H1 (cell line): ENCODE measurements at places on chromosomes 7 and 10. TPM values are rescaled to one million over a fixed set of nuclear protein-coding genes. Genes with fewer than 3 reads are reported as not detected.

The CLCN1 gene
- total RNA-seq = 0.33 and 0.41 TPM in 2 replicates

- H3K36me3 ChIP-seq = no peaks in the 10 kb centered on the region
- no peaks in the 10 kb centered on the region for H3K27me3 ChIP-seq
- no peaks in the 10 kb centered on the region; the same call in 1 of the 2 replicates for H3K4me1 ChIP-seq
Observed at GRCh38 chr7:3432911-3433310, 131.9 kb downstream of the SDK1 start.

DNA sequence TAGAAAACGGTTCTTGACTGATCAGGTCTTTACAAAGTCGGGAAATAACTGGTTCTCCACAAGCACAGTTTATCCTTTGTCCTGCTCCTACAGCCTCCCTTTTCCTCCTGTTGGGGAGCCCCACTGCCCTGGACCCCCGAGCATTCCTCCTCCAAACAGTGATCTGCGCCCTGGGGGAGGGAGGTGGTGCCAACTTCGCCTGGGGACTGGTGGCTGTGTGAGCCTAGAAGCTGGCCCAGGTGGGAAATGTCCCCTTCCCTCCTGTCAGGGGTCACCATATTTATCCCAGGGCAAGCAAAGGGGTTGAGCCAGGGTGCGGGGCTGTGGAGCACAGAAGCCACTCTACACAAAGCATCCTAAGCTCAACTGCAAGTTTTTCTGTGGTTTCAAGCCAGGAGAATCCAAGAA is 5.2 kb downstream of the HMX3 start:
- H3K27ac ChIP-seq = no peak overlapping the region
- peaks cover 100% of the 10 kb centered on the region for H3K27me3 ChIP-seq
- H3K4me1 ChIP-seq = peaks cover 8% of the 10 kb centered on the region
- H3K4me3 ChIP-seq = no peak overlapping the region
- H3K36me3 ChIP-seq = no peaks in the 10 kb centered on the region; the same call in 1 of the 2 replicates

DNA sequence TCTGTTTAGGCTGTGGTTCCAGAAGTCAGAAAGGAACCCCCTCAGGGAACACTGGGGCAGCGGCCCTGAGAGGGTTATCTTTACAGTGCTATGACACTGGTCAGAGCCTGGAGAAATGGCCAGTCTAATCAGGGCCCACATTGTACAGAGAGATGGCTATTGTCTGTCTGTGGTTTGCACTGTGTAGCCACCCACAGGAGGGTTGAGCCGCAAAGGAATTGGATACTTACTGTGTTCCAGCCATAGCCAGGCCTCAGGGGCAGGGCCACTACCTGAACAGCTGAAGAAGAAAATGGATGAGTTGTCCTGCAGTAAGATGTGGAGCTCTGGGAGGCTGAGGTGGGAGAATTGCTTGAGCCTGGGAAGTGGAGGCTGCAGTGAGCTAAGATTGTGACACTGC is 47.5 kb upstream of the PODXL start:
- no peaks in the 10 kb centered on the region for H3K27me3 ChIP-seq
- peak overlapping the region; percentile 96 for H3K27ac ChIP-seq
- no peak overlapping the region for H3K4me3 ChIP-seq
- no peaks in the 10 kb centered on the region for H3K36me3 ChIP-seq
- DNase-seq = no peak

GRCh38 chr7:46145412-46145811 is 224.3 kb upstream of the IGFBP3 start:
- no peak for DNase-seq
- H3K4me1 ChIP-seq = peaks cover 4% of the 10 kb centered on the region; the same call in 1 of the 2 replicates
- no peaks in the 10 kb centered on the region for H3K36me3 ChIP-seq

DNA sequence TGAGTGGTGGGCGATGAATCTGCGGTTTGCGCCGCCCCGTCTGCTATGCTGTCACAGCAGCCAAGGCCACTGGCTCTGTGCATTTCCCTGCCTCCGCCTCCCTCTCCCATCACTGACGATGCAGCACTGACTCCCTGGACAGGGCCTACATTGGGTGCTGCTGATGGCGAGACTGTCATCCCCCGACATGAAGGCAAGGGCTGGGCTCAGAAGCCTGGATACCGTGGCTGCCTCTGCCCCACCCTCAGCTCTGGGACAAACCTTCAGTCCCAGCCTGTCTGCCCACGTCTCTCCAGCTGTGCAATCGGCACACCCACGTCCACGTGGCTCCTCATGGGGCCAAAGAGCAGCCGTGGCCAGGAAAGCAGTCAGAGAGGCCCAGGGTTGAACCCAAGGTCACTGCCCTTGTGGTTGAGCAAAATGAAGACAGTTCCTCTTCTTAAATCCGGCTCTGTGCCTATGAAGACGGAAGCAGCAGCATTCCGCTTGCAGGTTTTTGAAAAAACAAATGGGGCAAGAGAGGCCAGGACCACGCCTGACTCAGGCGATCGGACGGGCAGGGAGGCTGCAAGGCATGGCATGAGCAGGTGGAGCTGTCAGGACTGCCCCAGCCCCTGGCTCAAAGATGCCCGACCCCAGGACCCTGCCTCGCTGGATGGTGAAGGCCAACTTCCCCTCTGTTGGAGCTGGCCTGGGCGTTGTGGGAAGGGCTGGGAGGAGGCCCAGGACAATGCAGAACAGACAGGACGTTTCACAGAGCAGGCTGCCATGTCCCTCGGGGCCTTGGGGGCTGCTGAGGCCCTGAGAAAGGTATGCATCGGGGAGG is 517.5 kb downstream of the DNAJB6 start:
- H3K36me3 ChIP-seq = no peaks in the 10 kb centered on the region
- H3K27me3 ChIP-seq = no peaks in the 10 kb centered on the region
- H3K27ac ChIP-seq = no peak overlapping the region
- peaks cover 4% of the 10 kb centered on the region for H3K4me1 ChIP-seq

- H3K36me3 ChIP-seq = no peaks in the 10 kb centered on the region
- H3K27me3 ChIP-seq = no peaks in the 10 kb centered on the region
- no peaks in the 10 kb centered on the region for H3K4me1 ChIP-seq
- no peak overlapping the region for H3K4me3 ChIP-seq
- DNase-seq = no peak
Observed at GRCh38 chr10:64733980-64734379, 1212.8 kb downstream of the REEP3 start.

The LIPK gene
- not detected in 2 replicates for total RNA-seq

The C7orf33 gene
- not detected in 2 replicates for total RNA-seq

GRCh38 chr7:116145245-116145852 is 65.0 kb upstream of the TES start:
- no peak for DNase-seq
- H3K4me3 ChIP-seq = no peak overlapping the region
- H3K27me3 ChIP-seq = no peaks in the 10 kb centered on the region
- no peaks in the 10 kb centered on the region for H3K4me1 ChIP-seq
- H3K36me3 ChIP-seq = no peaks in the 10 kb centered on the region

DNA sequence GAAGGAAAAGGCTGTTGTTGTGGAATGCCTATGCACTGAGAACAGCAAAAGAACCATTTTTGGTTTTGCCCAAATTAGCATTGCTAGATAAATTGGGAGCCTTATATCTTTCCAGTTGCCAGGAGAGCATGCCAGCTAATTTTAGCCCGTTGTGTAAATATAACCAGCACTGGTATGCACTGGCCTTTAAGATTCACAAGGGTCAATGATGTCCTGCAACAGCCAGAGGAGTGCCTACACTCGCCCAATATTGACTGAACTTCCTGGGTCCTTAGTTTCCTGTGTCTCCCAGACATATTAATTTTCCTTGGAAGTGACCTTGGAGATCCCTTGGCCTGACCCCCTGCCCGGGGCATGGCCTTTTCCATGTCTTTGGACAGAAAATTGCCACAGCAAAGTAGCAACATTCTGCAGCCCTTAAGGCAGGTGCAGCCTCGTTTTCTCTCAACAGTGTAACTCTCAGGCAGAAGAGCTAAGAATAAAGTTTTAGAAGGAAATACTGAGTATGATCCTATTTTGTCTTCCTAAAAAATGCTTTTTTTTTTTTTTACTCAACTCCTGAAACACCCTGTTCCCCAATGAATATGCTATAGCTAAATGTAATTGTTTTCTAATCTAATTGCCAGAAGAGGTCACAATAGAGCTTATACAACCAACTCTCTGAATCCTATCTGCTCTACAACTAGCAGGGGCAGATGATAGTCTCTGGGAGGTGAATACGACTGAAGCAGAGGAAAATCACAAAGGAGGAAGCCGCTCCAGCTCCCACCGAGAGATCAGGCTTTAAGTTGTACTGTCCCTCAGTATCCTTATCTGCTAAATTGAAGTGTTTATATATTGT is 131.9 kb upstream of the PCGF5 start:
- no peaks in the 10 kb centered on the region for H3K4me1 ChIP-seq
- no peak for DNase-seq
- H3K4me3 ChIP-seq = no peak overlapping the region
- no peaks in the 10 kb centered on the region for H3K36me3 ChIP-seq

- H3K27ac ChIP-seq = no peak overlapping the region
- DNase-seq = no peak
- H3K4me1 ChIP-seq = no peaks in the 10 kb centered on the region
Observed at GRCh38 chr10:97923057-97923456, 73.4 kb downstream of the GOLGA7B start.

The PNLIPRP1 gene
- total RNA-seq = not detected in 2 replicates

GRCh38 chr10:86357676-86358075 is 8.9 kb downstream of the GRID1 start:
- no peaks in the 10 kb centered on the region; the same call in 1 of the 2 replicates for H3K4me1 ChIP-seq
- H3K4me3 ChIP-seq = no peak overlapping the region
- peaks cover 5% of the 10 kb centered on the region for H3K27me3 ChIP-seq
- no peak overlapping the region for H3K27ac ChIP-seq
- H3K36me3 ChIP-seq = no peaks in the 10 kb centered on the region
- no peak for DNase-seq

GRCh38 chr7:128450409-128450808 is 5.3 kb upstream of the HILPDA start:
- no peaks in the 10 kb centered on the region for H3K27me3 ChIP-seq
- no peak overlapping the region for H3K4me3 ChIP-seq
- H3K4me1 ChIP-seq = peaks cover 6% of the 10 kb centered on the region
- no peaks in the 10 kb centered on the region for H3K36me3 ChIP-seq

The SGCE gene
- total RNA-seq = 22.2 and 25.0 TPM in 2 replicates

- no peaks in the 10 kb centered on the region for H3K36me3 ChIP-seq
- peaks cover 17% of the 10 kb centered on the region for H3K27me3 ChIP-seq
- no peak for DNase-seq
- no peak overlapping the region for H3K27ac ChIP-seq
Observed at GRCh38 chr7:12567015-12567414, 3.5 kb upstream of the SCIN start.

The SAMD9L gene
- total RNA-seq = not detected in 2 replicates

The CABCOCO1 gene
- not detected in 2 replicates for total RNA-seq

GRCh38 chr7:154463794-154464193 is 411.6 kb downstream of the DPP6 start:
- no peaks in the 10 kb centered on the region for H3K4me1 ChIP-seq
- no peak for DNase-seq
- H3K4me3 ChIP-seq = no peak overlapping the region
- no peaks in the 10 kb centered on the region for H3K36me3 ChIP-seq

DNA sequence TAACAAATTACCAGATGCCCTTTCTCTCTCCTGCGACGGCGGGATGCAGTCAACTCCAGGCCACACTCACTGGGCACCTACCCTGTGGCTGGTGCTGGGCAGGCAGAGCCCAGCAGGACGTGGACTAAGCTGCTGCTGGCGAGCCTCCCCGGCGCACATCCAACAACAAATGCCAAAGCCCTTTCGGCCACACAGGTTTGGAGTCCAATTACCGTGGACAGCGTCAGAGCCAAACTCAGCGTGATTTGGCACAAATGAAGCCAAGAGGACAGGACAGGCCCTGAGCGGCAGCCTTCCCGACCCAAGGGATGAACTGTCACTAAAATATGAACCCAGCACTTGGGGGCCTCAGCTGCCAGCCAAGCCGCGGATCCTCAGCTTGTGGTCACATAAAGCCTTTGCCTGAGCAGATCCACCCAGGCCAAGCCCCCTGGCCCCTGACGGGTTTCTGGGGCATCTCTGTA is 28.4 kb downstream of the DAGLB start:
- no peak overlapping the region for H3K27ac ChIP-seq
- no peaks in the 10 kb centered on the region for H3K27me3 ChIP-seq
- H3K4me1 ChIP-seq = no peaks in the 10 kb centered on the region
- no peak overlapping the region for H3K4me3 ChIP-seq

The OR6V1 gene
- total RNA-seq = not detected in 2 replicates

GRCh38 chr7:157585113-157585861 is 248.5 kb downstream of the DNAJB6 start:
- H3K4me3 ChIP-seq = no peak overlapping the region
- no peak for DNase-seq
- no peaks in the 10 kb centered on the region for H3K4me1 ChIP-seq
- no peaks in the 10 kb centered on the region for H3K36me3 ChIP-seq
- no peak overlapping the region for H3K27ac ChIP-seq
- peaks cover 51% of the 10 kb centered on the region for H3K27me3 ChIP-seq

The GNAT3 gene
- not detected in 2 replicates for total RNA-seq

GRCh38 chr7:40799-41750 is 151.3 kb upstream of the FAM20C start:
- no peak overlapping the region for H3K4me3 ChIP-seq
- no peaks in the 10 kb centered on the region for H3K36me3 ChIP-seq
- no peaks in the 10 kb centered on the region for H3K27me3 ChIP-seq

GRCh38 chr10:117442944-117443685 is 67.9 kb upstream of the PDZD8 start:
- H3K4me3 ChIP-seq = no peak overlapping the region
- no peaks in the 10 kb centered on the region; the same call in 1 of the 2 replicates for H3K36me3 ChIP-seq
- DNase-seq = peak; percentile 46
- H3K27me3 ChIP-seq = no peaks in the 10 kb centered on the region
- H3K4me1 ChIP-seq = no peaks in the 10 kb centered on the region
- no peak overlapping the region for H3K27ac ChIP-seq

The ANKRD7 gene
- total RNA-seq = not detected in 2 replicates

The TDRD1 gene
- 0.71 and 0.92 TPM in 2 replicates for total RNA-seq

The MACROH2A2 gene
- total RNA-seq = 7.8 and 7.9 TPM in 2 replicates

GRCh38 chr10:104816501-104816900 is 175.4 kb downstream of the SORCS3 start:
- no peak overlapping the region for H3K27ac ChIP-seq
- DNase-seq = no peak
- H3K27me3 ChIP-seq = no peaks in the 10 kb centered on the region
- no peak overlapping the region for H3K4me3 ChIP-seq

The EBF3 gene
- total RNA-seq = 0.26 and 0.38 TPM in 2 replicates

DNA sequence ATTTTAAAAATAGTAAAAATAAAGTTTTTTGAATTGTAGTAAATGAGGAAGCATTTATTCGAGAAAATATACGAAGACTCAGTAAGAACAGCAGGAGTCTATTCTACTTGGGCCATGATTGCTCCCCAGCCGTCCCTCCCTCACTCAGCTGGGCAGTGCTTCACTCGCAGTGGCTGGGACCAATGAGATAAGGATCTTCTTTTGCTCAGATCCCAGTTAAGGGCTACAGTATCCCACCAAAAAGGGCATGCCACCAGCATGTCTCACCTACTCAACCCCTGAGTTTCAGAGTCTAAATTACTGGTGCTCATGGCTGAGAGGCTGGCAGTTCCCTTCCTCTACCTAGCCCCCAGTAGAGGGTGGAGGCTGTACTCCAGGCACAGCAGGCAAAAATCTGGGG is 455.7 kb upstream of the PFKP start:
- H3K4me1 ChIP-seq = no peaks in the 10 kb centered on the region
- no peaks in the 10 kb centered on the region for H3K27me3 ChIP-seq
- no peak overlapping the region for H3K4me3 ChIP-seq
- H3K27ac ChIP-seq = no peak overlapping the region

- H3K36me3 ChIP-seq = no peaks in the 10 kb centered on the region
- no peak overlapping the region for H3K4me3 ChIP-seq
- H3K27me3 ChIP-seq = no peaks in the 10 kb centered on the region
Observed at GRCh38 chr10:116109881-116110280, 163.1 kb downstream of the GFRA1 start.
